Keratinocyte (primary cell): ENCODE measurements at places on chromosomes 2 and 18. TPM values are rescaled to one million over a fixed set of nuclear protein-coding genes. Genes with fewer than 3 reads are reported as not detected.

GRCh38 chr2:28445448-28446258 lies 50.2 kb upstream of the PLB1 start:
- DNase-seq: peak; percentile 85

DNA sequence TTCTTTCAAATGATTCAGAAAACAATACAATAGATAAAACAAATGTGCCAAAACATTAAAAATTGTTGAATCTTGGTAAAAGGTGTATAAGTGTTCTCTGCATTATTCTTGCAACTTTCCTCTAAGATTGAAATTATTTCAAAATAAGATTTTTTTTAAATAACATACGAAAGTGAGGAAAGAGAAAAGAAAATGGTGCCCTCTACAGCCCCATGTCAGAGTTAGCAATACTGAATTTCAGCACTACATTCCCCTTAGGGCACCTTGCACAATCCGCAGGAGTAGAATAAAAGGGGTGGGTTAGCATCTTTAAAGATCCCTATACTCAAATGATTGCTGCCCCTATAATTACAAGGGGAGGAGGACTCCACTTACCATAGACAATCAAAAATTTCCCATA lies 433.7 kb downstream of the BCL11A start:
- DNase-seq: no peak

DNA sequence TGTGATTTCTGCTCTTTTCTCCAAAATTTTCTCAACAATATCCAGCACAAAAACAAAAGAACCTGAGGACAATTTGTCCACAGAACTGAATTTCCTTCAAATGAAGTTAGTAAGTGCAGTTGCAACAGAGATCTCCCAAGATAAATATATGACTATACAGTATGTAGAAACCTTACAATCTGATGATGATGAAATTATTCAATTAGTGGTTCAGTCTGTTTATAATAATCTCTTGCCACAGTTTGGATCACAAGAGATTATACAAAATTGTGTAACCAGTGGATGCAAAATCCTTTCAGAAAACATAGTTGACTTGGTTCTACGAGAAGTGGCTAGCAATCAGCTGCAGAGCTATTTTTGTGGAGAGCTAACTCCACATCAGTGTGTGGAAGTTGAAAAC lies 68.7 kb downstream of the FSIP2 start:
- no peak for DNase-seq

- DNase-seq: no peak
Observed at GRCh38 chr18:46247942-46248341, 143.8 kb downstream of the HAUS1 start.

- DNase-seq: no peak
Observed at GRCh38 chr2:219172231-219173154, 2.7 kb upstream of the SLC23A3 start.

DNA sequence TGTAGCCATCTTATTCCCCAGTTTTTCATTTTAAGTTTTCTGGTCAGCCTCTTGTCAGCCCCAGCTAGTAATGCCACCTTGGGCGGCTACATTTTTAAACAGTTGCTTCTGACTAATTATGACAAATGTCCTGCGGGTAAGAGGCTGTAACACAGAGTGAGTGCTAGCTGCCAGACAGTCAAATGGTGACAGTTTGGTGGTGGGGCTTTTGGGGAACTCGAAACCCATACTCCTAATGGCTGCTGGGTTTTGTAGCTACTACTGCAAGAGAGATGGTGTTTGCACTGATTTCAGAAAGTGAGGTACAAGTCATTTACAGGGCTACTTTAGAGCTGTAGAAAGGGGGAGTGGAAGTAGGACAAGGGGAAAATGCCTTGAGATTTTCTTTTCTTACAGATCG lies 48.2 kb downstream of the ZCCHC2 start:
- no peak for DNase-seq

GRCh38 chr2:43414586-43415135 lies 181.2 kb downstream of the THADA start:
- DNase-seq: no peak

GRCh38 chr2:33602201-33602830 lies 3.2 kb upstream of the FAM98A start:
- no peak for DNase-seq

GRCh38 chr2:168526641-168527040 lies 70.6 kb downstream of the CERS6 start:
- no peak for DNase-seq

- no peak for DNase-seq
Observed at GRCh38 chr2:234771980-234772732, 179.7 kb upstream of the SH3BP4 start.

- DNase-seq: no peak
Observed at GRCh38 chr2:127713562-127713961, 12.3 kb downstream of the SFT2D3 start.

DNA sequence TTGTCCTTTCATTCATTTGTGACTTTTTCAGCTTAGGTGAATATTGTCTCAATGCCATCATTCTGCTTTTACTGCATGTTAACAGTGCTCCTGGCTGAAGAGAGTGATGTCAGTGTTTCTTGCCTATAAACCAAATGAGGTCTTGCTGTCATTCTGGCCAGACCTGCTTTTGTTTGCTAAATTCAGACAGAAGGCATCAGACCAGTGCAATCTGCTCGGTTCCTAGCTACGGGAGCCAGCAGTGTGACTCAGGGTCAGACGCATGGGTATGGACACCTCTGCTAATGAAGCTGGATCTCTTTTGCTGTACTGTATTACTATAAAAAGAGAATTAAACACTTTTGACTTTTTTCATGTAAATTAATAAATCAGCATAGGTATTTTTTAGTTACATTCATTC lies 178.9 kb downstream of the TMEM182 start:
- no peak for DNase-seq

ACVR1C gene
- 0.03 to 0.54 TPM (median 0.20 TPM) in 3 replicates for polyA plus RNA-seq

MAP2 gene
- 11.9 to 27.1 TPM (median 16.2 TPM) in 3 replicates for polyA plus RNA-seq
